ENCODE measurements at places on chromosomes 11 and 22.

GRCh38 chr11:89457190-89457589 is 34.0 kb downstream of the NOX4 start:
- DNase-seq = no peak

DNA sequence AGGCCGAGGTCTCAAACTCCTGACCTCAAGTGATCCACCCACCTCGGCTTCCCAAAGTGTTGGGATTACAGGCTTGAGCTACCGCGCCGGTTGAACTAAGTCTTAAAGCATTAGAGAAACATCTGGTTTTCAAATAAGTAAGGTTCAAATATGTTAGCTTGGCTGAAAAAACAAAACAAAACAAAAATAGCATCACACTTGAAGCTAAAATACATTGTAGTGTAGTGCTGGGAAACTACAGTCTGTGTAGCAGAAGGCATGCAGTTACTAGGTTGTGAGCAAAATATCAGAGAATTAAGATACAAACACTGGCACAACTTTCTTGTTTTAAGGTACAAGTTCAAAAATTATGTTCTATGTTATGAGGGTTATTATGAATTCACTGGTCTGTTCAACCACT is 224.8 kb upstream of the CHORDC1 start:
- DNase-seq = no peak

- no peak for DNase-seq
Measured at GRCh38 chr11:93727985-93728791, 13.1 kb downstream of the TAF1D start.

DNA sequence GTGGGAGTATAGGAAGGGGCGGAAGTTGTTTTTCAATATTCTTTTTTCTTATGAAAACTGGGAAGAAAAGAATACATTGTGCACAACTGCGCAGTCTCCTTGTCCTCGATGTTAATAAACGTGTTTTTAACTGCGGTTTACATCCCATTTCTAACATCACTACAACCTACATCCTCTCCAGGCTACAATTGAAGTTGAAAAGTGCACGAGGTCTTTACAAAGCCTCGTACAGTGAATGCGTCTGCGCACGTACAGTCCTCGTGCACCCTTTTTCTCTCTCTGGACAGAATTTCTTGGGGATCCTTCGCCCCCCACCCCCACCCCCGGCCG is 102.4 kb downstream of the WT1 start:
- DNase-seq = no peak

GRCh38 chr11:19777039-19777376 is 64.4 kb downstream of the NAV2 start:
- DNase-seq = no peak

All from cerebellar nuclear complex (tissue), 1 donor.